Hindlimb muscle (tissue), 1 donor: ENCODE measurements at places on chromosomes 11 and 22. TPM values are rescaled to one million over a fixed set of nuclear protein-coding genes. Genes with fewer than 3 reads are reported as not detected.

Gene BIK
- not detected for polyA plus RNA-seq

Gene BIRC3
- polyA plus RNA-seq, result 1.7 TPM

- no peak for DNase-seq
Observed at GRCh38 chr11:126358763-126359160, 3.3 kb downstream of the ST3GAL4 start.

Gene HEPN1
- 0.26 TPM for polyA plus RNA-seq

Gene DDI1
- polyA plus RNA-seq, result not detected

DNA sequence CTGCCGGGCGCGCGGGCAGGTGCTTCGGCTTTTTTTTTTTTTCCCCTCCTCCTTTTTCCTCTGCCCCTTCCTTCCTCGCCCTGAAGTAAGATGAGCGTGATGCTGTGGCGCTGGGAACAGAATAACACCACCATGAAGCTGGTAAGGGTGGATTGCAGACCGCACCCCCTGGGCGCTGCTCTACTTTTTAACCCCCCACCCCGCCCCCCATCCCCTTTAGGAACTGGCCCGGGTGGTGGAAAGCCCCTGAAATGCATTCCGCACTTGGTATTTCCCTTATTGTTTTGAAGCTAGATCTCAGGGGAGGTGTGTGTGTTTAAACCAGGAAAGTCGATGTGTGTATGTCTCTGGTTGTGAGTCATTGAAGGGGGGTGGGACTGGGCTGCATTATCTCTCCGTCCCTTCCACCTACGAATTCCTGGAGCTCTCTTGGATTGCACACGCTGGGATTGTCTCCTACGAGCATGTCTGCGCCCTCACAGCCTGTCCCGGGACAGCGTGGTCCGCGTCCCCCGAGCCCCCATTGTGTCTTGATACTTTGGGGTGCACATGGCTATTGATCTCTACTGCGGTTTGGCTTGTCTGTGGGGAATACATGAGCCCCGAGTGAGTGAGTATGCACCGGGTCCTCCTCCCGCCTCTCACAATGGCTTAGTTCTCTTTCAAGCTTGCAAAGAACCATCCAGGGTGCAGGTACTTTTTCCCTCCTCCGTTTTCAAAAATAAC lies 64.9 kb downstream of the NAV2 start:
- DNase-seq, result peak; percentile 19

Gene HNRNPUL2
- 43.6 TPM for polyA plus RNA-seq
